ENCODE measurements at places on chromosomes 2 and 18.

- no peak for DNase-seq
Measured at GRCh38 chr2:6103949-6104348, 411.8 kb downstream of the SOX11 start.

GRCh38 chr2:96073170-96073775 is 38.6 kb upstream of the GPAT2 start:
- no peak for DNase-seq

GRCh38 chr2:141957827-141958450 is 172.9 kb downstream of the LRP1B start:
- no peak for DNase-seq

- no peak for DNase-seq
Measured at GRCh38 chr2:207974216-207974605, 51.1 kb downstream of the PLEKHM3 start.

DNA sequence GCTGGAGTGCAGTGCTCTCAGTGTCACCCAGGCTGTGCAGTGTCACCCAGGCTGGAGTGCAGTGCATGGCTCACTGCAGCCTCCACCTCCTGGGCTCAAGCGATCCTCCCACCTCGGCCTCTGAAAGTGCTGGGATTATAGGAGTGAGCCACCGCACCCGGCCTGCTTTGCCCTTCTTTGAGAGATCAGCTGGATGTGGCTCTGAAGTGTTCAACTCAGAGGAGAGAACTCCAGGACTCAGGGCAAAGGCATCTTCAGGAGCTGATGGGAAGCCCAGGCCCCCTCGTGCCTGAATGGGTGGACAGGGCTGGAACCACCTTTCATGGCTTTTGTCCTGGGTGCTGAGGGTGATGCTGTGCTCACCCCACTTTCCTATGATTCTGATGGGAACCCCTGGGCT is 52.0 kb upstream of the HAAO start:
- no peak for DNase-seq

- no peak for DNase-seq
Measured at GRCh38 chr2:56476509-56477071, 292.8 kb downstream of the CCDC85A start.

DNA sequence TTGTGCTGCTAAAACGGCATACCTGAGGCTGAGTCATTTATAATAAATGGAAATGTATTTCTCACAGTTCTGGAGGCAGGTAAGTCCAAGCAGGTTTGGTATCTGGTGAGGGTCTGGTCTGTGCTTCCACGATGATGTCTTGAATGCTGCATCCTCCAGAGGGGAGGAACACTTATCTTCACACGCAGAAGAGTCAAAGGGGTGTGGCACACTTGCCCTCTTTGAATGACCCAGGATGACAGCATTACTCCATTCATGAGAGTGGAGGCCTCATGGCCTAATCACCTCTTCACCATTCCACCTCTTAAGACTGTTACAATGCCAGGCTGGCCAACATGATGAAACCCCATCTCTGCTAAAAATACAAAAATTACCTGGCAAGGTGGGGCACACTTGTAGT is 61.0 kb downstream of the NCAPH start:
- DNase-seq, result no peak

DNA sequence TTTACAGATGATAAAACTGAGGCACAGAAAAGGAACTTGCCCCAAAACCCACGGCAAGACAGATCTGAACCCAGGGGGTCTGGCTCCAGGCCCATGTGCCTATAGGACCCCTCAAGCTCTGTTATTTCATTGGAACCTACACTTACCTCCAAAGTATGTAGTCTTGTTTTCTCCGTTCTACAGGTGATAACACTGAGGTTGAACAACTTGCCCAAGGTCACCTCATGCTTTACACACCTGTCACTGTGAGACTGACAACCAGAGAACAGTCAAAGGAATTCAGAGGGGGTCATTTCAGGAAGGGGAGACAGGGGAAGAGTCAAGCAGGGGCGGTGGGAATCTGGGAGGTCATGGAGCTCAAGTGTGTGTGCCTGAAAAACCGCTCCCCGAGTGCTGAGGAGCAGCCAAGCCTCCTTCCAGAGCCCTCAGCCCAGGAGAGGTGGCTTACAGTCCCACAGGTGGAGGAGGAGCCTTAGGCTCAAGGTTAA is 47.7 kb downstream of the SERTAD2 start:
- DNase-seq, result no peak

DNA sequence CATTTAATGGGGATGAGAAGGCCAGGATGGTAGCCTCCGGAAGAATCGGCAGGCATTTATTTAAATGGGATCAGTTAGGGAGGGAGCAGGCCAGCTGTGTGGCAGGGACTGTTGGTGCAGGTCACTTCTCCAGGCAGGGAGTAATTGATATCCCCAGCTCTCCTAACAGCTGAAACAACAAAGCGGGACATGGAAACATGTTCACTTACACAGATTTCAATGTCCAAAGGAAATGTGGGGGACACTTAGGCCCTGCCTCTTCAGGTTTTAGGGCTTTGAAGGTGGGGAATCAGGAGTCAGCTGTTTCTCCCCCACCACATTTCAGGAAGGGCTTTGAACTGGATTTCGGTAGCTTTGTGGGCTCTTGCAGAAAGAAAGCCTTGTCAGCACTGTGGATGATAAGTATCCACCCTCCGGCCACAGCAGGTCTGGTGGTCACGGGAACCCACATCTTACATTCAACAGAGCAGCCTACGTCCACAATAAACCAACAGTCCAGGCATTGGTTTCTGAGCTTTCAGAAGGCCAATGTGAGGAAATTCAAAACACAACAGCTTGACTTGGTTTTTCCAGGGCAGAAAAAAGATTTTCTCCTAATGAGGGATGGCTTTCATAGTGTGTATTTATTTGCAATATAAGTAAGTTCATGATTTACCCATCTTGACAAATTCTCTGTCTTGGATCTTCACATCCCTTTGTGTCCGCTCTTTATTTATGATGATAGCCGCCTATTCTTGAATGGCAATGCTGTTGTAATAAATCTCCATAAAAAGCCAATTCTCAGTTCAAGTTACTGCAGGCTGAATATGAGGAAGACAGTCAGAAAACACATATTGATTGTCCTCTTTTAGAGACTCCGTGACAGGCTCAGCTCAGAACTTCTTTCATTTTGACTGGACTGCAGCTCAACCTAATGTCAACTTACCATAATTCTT is 96.6 kb upstream of the NRP2 start:
- no peak for DNase-seq

GRCh38 chr2:45354776-45355175 is 256.3 kb downstream of the SRBD1 start:
- no peak for DNase-seq

DNA sequence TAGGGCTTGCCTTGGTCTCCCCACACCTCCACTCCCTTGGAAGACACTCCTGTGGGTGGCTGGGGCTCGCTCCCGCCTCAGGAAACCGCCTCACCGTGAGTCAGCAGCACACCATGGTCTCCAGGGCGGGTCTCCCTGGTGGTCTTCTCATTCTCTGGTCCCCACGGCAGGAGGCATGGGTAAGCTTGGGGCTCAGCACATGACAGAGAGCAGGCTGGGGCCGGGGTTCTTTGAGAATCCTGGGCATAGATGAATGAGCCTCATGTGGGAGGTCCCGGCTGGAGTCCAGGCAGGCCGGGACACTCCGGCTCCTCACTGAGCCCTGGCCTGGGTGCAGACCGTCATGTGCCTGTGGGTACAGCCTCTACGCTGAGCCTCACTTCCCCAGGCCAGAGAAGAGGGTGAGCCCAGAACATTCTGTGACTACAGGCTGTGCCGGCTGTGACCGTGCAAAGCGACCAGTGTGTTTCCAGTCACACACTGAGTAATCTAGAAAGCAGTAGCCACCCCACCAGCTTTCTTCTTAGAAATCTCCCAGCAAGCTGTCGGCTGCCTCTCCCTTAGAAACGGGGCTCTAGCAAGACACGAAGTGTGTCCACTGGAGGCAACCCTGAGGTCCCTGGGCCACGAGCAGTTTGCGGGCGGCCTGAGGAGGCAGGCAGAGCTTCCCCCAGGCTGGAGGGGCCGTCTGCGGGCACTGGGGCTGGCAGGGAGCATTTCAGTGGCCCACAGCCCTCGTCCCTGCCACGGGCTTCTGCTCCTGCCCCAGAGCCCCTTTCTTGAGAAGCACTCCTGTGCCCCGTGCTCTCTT is 93.1 kb downstream of the RHOB start:
- DNase-seq, result no peak

GRCh38 chr2:146124741-146125140 is 1604.8 kb upstream of the ZEB2 start:
- DNase-seq, result no peak

DNA sequence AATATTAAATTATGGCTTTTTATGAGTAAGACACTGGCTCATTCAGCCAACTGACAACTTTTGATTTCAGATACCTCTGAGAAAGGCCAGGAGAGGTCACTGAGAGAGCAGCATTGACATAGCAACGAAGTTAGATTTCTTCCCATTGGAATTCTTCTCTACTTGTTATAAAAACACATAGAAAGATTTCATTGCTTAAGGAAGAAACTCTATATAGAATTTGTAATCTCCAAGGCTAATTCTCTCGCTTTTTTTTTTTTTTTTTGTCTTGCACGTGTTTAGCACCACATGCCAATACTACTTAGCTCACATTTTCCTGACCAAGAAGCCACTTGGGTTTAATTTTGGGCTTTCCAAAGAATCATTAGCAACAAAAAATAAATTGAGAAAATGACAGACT is 233.7 kb downstream of the CALCRL start:
- DNase-seq, result no peak

DNA sequence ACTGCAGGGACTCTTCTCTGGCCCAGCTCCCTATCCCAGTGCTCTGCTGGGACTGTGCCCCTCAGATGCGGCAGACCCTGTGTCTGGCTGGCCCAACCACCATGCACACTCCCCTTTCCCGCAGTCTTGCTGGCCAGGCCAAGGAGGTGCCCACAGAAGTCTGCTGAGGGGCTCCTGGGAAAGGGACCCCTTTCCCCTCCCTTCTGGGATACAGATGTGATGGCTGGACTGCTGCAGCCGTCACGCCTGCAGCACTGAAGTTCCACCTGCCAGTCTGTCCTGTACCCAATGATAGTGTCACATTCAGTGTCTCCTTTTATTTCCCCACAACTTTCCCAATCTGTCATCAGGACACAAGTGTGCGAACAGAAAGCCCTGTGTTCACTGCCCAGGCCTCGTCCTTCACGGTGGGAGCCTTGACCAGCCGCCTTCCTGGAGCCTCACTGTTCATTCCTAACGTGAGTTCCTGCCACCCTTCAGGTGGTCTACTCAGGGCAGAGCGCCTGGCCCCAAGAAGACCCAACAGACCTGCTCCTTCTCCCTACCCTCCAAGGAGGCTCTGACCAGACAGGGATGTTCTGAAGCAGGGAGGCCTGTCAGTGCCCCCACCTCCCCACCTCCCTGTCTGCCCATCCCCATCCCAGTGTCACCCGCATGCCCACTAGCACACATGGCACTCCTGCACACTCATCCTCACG is 47.1 kb downstream of the ANKMY1 start:
- no peak for DNase-seq

DNA sequence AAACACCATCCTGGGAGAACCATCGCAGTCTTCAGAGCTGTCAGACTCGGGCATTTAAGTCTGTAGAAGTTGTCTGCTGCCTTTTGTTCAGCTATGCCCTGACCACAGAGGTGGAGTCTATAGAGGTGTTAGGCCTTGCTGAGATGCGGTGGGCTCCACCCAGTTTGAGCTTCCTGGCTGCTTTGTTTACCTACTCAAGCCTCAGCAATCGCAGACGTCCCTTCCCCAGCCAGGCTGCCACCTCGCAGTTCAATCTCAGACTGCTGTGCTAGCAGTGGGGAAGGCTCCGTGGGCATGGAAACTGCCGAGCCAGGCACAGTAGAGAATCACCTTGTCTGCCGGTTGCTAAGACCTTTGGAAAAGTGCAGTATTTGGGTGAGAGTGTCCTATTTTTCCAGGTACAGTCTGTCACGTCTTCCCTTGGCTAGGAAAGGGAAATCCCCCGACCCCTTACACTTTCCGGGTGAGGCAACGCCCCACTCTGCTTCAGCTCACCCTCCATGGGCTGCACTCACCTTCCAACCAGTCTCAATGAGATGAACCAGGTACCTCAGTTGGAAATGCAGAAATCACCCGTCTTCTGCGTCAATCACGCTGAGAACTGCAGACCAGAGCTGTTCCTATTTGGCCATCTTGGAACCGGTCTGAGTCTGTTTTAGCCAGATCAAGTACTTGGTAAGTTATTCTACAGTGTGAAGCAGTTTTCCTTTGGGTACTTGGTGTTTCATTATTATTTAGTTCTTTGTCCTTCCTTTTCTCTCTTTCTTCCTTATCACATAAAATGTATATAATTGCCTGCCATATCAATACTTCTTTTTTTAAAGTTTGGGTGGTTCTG is 71.5 kb downstream of the CDC42EP3 start:
- DNase-seq, result no peak

GRCh38 chr2:85862426-85862825 is 26.4 kb downstream of the ST3GAL5 start:
- DNase-seq, result no peak

GRCh38 chr18:48129621-48130082 is 199.2 kb upstream of the SMAD2 start:
- DNase-seq, result no peak

DNA sequence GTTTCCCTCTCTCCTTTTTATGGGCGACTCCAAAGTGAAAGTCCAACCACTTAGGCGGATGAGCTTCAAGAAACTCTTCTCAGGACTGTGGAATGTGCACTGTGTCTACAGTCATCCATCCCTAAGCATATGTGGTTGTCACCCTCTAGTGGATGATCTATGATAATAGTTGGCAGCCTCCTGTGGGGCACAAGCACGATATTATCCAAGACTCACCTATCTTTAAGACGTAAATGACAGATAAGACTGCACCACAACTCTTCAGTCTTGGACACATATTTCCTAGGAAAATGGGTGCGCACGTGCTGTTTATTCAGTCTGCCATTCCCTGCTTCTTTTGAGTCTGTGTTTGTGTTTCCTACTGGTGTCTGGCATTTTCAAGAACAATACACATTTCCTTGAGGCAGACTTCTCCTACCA is 145.5 kb upstream of the CTAGE1 start:
- DNase-seq, result peak; percentile 45

- no peak for DNase-seq
Measured at GRCh38 chr18:3279201-3280185, 17.6 kb downstream of the MYL12B start.

DNA sequence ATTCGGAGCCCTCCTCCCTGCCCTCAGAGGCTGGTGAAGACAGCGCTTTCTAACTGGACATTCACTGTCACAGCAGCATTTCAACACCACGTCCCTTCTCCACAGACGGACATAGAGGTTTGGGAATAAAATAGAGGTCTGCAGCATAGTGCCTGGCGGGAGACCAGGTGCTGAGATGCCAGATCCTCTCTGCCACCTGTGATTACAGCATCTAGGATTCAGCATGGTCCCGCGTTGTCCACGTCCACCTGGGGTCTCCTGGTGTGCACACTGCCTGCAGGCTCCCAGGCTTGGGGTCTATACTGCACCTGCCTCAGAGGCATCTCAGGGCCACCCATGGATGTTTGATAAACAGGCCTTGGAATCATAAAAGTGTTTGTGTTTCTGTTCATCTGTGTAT is 175.5 kb downstream of the TMEM18 start:
- DNase-seq, result no peak

- peak; percentile 65 for DNase-seq
Measured at GRCh38 chr18:54119524-54120019, 104.9 kb downstream of the MBD2 start.
